ENCODE measurements at places on chromosomes 4 and X.

GRCh38 chrX:142089193-142089592 lies 115.9 kb downstream of the MAGEC2 start:
- DNase-seq = peak; percentile 9

GRCh38 chr4:156974264-156974663 lies 2.7 kb upstream of the PDGFC start:
- DNase-seq = no peak

DNA sequence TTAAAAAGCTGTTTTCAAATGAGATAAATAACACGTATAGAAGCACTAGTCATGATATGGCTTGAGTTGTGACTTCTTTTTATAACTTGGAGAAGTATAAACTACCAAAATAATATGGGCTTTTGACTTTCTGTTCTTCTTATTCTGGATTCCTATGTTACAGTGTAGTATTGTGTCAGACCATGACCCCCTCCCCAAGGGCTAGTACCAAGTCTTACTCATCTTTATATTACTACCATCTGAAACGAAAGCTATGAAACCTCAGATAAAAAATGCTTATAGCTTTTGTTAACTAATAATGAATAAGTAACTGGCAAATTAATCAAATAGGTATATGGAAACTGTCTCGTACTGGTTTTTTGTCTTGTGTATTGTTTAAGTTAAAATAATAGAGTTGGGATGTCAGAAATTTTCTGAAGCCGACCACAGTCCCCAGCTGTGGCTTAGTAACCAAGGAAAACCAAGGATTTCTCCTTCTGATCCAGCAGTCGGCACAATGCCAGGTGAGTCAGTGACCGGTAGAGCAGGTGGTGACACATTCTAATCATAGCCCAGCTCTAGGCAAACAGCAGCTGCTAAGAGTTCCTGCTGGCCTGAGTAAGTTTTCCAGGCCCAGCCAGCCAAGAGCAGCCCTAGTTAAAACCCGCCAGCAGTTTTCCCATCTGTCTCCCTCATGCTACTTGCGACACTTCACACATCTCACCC lies 163.3 kb upstream of the PRDX4 start:
- DNase-seq = peak; percentile 17

GRCh38 chr4:702618-703048 lies 3.0 kb upstream of the PCGF3 start:
- DNase-seq = no peak

- no peak for DNase-seq
These were observed 41.5 kb downstream of the STEEP1 start for GRCh38 chrX:119523664-119524184.

- no peak for DNase-seq
These were observed 52.6 kb upstream of the PAGE1 start for GRCh38 chrX:49748211-49748956.

DNA sequence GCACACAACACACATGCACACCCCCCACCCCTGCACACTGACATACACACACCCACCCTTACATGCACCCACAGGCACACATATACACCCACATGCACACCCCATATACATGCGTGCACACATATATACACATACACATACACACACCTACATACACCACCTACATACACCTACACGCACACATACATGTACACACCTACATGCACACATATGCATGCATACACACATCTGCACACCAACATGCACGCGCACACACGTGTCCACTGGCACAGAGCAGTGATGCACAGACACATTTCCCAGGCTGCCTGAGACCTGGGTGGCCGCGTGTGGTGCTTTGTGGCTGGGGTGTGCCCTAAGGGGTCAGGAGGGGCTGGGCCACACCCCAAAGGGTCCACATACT lies 31.7 kb downstream of the FGFRL1 start:
- no peak for DNase-seq

DNA sequence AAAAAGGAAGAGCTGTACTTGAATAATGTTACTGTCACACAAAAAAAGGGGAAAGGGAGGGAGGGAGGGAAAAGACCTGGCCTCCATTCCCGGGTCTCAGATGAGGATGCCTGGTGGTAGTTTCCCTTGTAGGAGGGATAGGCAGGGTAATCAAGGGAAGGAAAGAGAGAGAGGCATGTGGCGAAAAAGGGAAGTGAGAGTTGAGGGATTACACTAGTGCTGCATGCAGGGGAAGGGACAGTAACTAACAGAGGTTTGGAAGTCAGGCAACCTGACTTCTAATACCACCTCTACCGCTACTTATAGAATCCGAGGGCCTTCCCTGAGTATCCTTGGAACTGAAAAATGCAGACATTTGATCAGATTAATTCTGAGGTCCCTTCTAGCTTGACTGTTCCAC lies 821.7 kb upstream of the FTHL17 start:
- DNase-seq = no peak

- no peak for DNase-seq
These were observed 14.3 kb downstream of the CASK start for GRCh38 chrX:41909068-41909467.

DNA sequence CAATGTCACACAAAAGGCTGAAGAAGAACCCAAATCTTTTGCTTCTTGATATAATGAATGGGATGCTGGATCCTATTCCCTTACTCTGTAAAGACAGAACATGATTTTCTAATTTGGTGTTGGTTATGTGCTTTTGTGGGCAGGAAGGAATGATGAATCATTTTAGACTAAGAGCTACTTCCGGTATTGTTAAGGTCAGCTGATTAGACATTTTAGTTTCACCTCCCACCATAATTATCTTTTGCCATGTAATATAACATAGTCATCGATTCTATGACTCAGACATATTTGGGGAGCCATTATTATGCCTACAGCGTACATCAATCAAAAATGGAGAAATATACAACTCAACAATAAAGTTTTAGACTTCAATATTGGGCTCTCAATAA lies 265.3 kb downstream of the ZNF674 start:
- DNase-seq = no peak

DNA sequence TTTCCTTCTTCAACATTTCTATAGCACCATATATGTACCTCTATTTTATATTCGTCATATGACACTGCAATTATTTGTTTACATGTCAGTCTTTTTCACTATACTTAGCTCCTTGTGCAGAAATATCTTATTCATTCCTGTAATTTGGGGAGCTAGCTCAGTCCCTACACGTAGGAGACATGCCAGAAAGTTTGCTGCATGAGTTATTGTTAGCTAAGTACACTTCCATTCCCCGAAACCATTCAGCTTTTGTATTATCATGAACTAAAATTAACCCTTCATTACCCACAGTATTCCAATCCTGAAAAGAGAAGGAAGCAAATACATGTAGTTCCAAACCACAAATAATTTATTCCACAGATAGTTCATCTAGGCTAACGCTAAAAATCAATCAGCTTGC lies 10.2 kb downstream of the CBR4 start:
- no peak for DNase-seq

GRCh38 chrX:153911798-153912197 lies 7.3 kb downstream of the AVPR2 start:
- no peak for DNase-seq

GRCh38 chr4:95186666-95187065 lies 362.1 kb downstream of the UNC5C start:
- no peak for DNase-seq

GRCh38 chr4:168560184-168561180 lies 63.6 kb downstream of the PALLD start:
- no peak for DNase-seq

DNA sequence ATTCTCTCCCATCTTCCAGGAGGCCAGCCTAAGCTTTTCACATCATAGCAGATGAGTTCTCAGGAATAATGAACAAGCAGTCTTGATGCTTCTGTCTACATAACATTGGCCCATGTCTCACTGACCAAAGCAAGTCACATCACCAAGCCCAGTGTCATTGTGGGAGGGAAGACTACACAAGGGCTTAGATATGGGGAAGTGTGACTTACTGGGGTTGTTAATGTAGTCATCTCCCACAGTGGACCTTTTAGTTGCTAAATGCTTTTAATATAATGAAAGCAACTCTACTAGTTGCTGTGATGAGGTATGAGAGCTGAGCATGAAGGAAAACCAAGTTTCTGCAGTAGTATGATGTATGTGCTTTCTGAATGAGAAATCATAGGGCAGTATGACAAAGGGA lies 40.5 kb downstream of the TSPAN7 start:
- DNase-seq = no peak

GRCh38 chr4:113407409-113407808 lies 354.1 kb downstream of the CAMK2D start:
- no peak for DNase-seq

DNA sequence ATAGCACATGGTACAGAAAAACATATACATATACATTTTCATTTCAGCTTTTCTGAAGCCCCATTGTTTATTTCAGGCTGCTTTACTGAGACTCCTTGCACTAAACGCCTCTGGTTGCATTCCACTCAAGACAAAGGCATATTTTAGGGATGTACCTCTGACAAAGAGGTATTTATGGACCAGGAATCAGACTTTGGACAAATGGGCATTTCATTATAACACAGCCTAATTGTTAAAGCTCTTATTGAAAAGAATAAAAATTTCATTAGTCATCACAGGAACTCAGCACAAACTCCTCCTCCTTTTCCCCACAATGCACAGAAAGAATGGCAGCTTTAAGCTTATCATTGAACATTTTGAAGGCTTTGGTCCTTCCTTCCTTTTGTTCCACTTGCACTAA lies 62.9 kb upstream of the UGT8 start:
- DNase-seq = no peak

GRCh38 chrX:119745283-119745848 lies 13.0 kb upstream of the SOWAHD start:
- DNase-seq = no peak

- DNase-seq = no peak
These were observed 6.8 kb upstream of the G3BP2 start for GRCh38 chr4:75679876-75680575.

DNA sequence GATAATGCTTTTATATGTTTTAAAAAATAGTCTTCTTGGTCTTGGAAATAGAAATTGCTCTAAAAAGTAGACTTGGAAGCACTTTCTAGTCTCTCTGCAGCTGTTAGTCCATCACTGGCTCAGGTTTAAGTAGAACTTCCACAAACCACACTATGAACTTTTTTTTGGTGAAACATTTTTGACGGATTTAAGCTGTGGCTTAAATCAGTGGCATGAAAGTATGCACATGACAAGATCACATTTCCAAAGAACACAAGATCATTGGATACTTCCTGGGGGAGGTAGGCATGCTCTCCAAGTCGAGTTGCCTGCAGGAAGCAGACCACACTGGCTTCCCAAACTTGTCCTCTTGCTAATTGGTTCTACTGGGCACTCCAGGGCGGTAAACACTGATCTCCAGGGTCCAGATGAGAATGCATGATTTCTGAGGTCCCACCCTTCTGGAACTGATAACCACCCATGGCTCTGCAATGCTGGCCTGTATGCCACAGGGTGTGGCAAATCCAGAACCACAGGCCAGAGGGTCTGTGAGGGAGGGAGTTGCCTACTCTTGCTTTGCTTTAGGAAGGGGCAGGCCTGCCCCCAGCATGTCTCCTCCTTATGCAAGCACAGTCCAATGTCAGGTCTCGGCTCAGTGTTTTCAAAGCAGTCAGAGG lies 331.9 kb upstream of the SFRP2 start:
- no peak for DNase-seq

GRCh38 chrX:134715930-134716619 lies 57.8 kb upstream of the PLAC1 start:
- DNase-seq = no peak

DNA sequence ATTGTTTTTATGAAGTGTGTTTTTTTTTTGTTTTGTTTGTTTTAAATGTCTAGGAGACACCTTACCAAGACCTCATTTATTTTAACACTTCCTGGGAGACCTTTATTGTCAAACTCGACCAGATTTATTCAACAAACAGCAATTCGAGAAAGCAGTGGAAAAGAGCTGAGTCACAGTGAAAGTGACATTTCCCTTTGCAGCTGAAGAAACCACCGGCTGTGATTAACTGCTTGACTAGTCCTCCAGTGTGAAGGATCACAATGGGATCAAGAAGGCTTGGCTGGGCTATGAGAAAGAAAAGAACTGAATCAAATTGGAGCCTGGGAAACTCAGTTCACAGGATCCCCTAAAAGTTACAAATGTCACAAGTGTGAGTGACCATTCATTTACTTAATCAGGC lies 11.9 kb upstream of the ADH7 start:
- DNase-seq = peak; percentile 32

DNA sequence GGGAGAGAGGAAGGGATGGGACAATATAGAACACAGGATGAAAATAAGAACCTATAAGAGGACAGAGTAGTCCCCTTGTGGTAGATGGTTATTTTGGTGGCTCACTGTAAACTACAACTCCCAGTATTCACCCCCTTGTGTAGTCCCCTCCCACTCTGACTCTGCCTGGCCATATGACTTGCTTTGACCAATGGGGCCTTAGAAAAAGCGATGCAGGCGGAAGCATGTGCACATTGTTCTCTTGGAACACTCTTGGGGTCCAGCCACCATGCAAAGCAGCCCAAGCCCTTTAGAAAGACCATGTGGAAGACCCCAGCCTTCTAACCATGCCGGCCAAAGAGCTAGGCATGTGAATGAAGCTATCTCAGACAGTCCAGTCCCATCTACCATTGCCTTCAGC lies 415.0 kb downstream of the BCOR start:
- DNase-seq = no peak

DNA sequence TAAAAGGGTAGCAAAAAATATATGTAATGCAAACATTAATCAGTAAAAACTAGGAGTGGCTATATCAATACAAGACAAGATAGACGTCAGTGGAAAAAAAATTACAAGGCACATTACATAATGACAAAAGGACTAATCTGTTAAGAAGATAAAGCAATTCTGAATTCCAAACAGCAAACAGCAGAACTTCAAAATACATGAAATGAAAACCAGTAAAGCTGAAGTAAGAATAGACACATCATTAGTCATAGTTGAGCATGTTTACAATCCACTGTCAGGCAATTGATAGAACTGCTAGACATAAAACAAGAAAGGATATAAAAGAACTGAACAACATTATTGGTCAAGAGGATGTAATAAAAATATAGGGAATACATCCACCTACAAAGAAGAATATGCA lies 12.2 kb downstream of the SULT1B1 start:
- DNase-seq = no peak

DNA sequence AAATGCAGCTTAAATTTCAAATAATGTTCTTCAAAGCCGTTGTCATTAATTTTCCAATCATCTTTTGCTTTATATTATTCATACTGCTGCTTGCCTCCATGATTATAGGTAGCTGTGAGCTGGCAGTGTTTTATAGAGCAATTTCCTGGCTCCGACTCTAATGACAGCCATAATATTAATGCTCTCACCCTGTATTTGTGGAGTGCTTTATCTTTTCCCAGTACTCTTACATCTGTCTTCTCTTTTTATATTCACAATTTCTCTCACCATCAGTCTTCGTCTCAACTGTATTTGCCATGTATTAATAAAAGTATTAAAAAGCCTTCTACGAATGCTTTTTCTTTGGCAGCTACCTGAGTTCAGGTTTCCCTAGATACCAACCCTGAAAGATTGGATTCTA lies 21.0 kb downstream of the ATXN3L start:
- DNase-seq = no peak

- no peak for DNase-seq
These were observed 1216.5 kb downstream of the RAPGEF2 start for GRCh38 chr4:160319221-160319867.

- DNase-seq = no peak
These were observed 8.0 kb downstream of the HERC3 start for GRCh38 chr4:88600176-88600838.

- no peak for DNase-seq
These were observed 47.9 kb downstream of the BEND4 start for GRCh38 chr4:42104521-42104920.
